Astrocyte (in vitro differentiated cells and primary cell): ENCODE measurements at places on chromosomes 5 and 9.

DNA sequence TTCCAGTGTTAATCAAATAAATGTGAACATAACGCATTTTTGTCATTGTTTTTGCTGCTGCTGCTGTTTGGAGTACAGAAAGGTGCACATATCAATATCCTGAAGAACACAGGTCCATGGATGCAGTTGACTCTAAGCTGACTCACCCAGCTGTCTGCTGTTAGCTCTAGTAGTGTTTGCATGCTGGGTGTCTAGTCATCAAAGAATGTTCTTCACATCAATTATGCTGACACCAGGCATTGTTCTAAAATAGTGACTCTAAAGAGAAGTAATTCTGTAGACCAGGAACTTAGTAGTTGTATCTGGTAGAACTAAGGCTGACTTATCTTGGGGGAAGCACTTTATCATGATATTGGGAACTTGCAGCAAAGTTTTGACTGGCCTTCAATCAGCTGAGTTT is 55.7 kb upstream of the DPYSL3 start:
- peak; percentile 95 for DNase-seq

GRCh38 chr5:43106290-43106638 is 14.4 kb upstream of the ZNF131 start:
- no peak for DNase-seq

DNA sequence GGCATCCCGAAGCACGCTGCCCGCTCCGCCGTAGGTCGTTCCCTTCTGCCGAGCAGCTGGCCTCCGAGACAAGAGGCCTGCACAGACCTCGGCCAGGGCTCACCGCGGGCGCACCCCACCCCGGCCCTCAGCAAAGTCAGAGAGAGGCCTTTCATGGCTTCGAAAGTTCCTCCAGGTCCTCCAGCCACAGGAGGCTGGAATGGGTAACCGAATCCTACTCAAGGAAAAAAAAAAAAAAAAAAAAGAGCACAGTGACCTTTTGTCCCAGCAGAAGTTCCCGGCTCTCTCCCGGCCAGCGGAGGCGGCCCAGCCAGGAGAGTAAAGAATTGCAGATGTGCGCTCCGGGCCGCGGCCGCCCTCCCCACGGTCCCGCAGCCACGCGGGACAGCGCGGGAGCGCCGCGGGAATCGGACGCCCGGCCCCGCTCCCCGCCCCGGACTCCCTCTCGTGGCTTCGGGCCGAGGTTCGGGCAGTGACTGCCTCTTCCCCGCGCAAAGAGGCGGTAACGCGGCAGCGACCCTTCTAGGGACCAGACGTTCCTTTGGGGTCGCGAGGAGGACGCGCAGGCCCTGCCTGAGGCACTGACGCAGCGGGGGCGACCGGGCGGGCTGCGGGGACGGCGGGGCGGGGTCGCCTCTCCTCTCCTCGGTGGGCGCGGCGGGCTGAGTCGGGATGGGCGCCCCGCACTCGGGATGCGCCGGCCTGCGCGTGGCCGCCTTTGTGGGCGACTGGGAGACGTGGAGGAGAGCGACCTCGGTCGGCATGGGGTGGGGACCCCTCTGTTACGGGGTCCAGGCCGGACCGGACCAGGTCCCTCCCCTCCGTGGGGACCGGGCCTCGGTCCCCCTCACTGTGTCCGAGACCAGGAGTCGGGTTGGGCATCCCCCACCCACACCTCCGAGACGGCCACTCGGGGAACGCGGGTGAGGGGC is 754 bp downstream of the GFPT2 start:
- peak; percentile 10 for DNase-seq

DNA sequence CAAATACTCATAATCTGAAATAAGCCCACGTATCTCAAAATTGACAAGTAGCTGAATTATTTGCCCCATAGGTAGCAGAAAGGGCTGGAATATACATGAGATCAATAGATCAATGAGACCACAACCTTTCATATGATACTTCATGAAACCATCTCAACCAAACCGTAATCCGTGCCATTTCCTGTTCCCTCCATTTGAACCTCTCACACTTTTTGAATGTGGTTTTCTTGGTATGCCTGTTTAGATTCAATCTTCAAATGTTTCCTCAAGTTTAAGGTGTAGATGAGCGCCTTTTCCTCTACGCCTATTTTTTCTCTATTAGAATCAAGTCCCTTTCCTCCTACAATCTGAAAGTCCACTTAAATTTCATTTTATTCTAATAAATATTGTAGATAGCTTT is 805.5 kb downstream of the EFNA5 start:
- no peak for DNase-seq

- DNase-seq = no peak
Measured at GRCh38 chr9:27467486-27467885, 56.6 kb upstream of the IFNK start.

- no peak for DNase-seq
Measured at GRCh38 chr9:135905380-135906258, 1.7 kb downstream of the CAMSAP1 start.

DNA sequence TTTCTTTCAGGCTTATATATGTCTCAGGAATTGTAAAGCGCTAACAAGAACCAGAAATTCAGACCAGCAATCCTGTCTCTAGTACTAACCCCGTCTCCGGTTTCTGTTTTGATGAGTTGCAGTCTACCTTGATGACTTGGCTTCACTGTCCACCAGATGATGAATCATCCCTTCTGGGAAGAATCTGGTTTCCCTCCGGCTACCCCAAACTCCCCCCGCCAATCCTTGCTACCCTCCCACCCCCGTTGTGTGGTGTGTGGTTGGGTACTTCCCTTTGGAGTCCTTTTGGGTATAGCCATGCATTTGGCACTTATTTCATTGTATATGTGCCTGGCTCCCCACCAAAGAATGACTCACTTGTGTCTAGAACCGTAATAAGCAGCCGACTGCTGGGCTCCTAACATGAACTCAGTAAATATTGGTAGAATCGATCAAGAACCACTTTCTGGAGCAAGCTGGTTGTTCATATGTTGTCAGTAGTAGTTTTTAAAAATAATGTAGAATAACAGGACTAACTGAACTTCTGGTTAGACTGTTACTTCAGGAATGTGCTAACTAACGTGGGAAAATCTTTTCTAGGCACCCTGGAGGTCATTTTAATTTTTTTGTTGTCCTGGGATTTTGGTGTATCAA is 8.3 kb upstream of the TGFBI start:
- peak; percentile 98 for DNase-seq

- DNase-seq = no peak
Measured at GRCh38 chr5:56585999-56586691, 229.2 kb upstream of the MAP3K1 start.

DNA sequence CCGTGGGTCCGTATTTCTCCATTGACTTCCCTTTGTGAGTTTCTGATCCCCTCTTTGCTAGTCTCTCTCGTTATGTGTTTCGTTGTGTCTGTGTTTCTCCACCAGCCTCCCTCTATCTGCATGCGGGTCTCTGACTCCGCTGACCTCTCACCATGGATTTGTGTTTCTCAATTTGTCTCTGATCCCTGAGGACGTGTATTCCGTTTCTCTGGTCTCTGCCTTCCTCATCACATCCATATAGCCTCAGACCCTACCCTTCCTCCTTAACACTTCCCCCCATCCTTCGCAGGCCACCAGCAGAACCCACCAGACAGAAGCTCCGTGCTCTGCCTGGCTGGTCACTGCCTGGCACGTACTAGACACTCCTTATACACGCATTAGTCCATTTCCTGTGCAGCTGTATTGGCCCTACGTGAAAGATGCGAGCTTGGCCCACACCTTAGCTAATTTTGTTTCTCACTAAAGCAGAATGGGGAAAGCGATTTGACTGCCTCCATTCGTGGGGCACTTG is 631 bp downstream of the B4GALT7 start:
- peak; percentile 41 for DNase-seq

GRCh38 chr5:176817841-176818377 is 7.5 kb downstream of the UNC5A start:
- DNase-seq = no peak

- no peak for DNase-seq
Measured at GRCh38 chr5:59008816-59009473, 426.1 kb downstream of the RAB3C start.

GRCh38 chr5:125894383-125894782 is 528.8 kb upstream of the GRAMD2B start:
- peak; percentile 68 for DNase-seq
